Adrenal gland (tissue), 19 donors: ENCODE measurements at places on chromosomes 11 and 22. TPM values are rescaled to one million over a fixed set of nuclear protein-coding genes. Genes with fewer than 3 reads are reported as not detected.

DNA sequence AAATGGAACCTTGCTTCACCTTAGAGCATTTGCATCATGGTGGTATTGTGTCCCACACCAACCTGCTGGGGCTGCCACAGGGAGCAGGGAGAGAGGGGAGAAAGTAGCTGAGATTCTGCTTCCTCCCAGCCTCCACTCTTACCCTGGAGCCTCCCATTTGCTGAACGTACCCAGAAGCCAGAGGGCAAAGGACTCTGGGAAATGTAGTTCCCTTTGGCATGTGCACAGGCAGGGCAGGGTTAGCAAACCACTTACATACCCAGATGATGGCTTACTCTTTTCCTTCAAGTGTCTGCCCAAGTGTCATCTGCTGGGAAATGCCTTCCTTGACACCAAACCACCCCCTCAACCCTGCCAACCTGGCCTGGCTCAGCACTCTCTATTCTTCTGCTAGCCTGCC is 16.9 kb downstream of the SMIM38 start:
- no peak for DNase-seq

DNA sequence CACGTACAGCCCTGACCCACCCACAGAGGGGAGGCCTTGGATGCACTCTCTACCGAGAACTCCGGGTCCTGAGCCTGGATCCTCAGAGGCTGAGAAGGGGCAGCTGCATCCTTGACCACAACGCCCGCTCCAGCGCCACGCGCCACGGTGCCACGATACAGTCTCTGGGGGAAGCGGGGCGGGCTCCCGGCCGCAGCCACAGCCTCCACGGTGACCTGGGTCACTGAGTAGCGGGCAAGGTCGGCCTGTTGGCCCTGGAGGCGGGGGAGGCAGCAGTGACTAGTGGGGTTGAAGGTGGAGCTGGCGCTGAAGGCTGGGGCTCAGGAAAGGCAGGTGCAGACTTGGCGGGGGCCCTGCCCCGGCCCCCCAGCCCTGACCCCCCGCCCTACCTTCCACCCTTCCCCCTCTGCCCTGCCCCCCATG is 3.9 kb upstream of the IRF7 start:
- no peak for DNase-seq

DNA sequence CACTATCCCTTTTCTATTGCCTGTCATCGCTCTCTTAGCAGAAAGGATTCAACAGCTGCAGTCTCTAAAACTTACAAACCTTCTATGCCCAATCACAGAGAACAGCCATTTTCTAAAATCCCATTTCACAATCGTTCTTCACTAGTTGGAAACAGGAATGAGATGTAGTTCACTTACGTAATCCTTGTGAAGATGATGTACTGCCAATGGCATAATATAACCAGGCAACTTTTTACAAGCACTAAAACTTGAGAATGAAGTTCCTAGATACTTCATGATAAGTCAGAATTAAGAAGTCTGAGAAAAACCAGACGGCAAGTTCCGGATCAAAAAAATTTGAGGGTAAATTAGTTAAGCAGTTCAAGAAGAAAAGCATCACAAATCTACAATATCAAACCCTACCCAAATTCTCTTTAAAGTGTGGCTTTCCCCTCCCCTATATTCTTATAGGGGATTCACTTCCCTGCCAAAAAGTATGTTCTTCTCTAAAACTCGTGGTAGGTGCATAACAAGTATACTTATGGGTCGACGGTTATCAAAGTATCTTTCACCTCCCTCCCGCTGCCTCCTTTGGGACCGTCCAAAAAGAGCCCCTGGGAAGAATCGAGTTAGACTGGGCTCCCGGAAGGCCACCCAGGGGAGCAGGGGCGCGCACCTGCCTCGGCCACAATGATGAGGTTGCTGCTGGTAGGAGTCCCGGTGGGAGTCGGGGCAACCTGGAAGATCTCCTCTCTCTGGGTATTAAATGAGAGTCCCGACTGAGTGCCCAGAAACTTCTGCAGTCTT is 666 bp downstream of the MSANTD4 start:
- DNase-seq: no peak

- no peak for DNase-seq
Measured at GRCh38 chr11:93099806-93100205, 98.0 kb downstream of the SLC36A4 start.

DNA sequence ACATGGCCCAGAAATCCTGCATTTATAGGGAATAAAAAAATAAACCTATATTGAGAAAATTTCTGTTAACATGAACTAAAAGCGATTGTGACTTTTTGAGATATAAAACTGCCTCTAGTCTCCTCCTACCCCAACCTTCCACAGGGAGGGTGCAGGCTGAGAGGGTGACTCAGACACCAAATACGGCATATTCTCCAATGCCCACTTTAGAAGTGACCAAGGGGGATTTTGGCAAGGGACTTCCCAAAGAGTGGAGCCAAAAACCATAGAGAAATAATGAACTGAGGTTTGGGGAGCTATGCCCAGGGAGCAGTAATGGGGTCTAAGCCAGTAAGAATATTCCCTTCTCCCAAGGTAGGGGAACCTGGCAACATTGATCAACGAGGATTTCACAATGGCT is 124.9 kb upstream of the ZC3H12C start:
- DNase-seq: no peak

RAB36 gene
- 8.3 TPM for total RNA-seq

PHF21A gene
- total RNA-seq: 38.6 TPM

MMP12 gene
- not detected for total RNA-seq

MS4A12 gene
- not detected for total RNA-seq

MYRF gene
- 0.65 TPM for total RNA-seq
